ENCODE measurements at places on chromosomes 4 and X. TPM values are rescaled to one million over a fixed set of nuclear protein-coding genes. Genes with fewer than 3 reads are reported as not detected.
A peak's percentile ranks its signal among the peaks of the same experiment; 100 is the strongest.

GRCh38 chr4:38788317-38788716 is 5.5 kb upstream of the TLR10 start:
- no peak for DNase-seq

GRCh38 chr4:122824616-122825015 is 2.0 kb upstream of the FGF2 start:
- DNase-seq, result no peak

DNA sequence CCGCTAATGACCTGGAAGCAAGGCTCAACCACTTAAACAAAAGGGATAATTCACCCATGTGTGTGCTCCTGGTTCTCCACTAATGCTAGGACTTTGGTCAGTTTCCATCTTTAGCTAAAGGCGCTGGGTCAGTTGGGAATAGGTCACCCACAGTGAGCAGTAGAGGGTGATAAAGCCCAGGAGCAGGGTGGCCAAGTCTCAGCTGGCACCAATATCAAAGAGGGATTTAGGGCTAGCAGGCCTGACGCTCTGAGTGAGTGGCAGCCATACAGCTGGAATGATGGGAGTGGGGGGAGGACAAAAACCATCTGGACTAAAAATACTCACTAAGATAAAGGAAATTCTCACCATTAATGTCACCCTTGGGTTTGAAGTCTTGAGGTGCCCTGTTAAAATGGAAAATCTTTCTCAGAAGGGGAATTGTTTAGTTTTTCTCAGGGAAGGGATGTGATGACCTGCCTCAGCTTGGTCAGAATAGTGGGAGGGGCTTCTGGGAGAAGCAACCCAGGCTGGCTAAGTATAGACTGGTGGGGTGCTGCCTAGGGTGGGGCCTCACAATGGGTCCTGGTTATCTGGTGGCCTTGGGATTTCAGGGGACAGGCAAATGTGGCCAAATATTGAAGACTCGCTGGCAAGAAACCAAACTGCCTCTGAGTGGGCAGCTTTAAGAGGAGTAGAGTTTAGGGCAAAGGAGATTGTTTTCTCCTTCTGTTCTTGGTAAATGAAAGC is 47.1 kb downstream of the TSC22D3 start:
- DNase-seq, result no peak

GRCh38 chr4:1014291-1015167 is 3.1 kb downstream of the FGFRL1 start:
- DNase-seq, result no peak

DNA sequence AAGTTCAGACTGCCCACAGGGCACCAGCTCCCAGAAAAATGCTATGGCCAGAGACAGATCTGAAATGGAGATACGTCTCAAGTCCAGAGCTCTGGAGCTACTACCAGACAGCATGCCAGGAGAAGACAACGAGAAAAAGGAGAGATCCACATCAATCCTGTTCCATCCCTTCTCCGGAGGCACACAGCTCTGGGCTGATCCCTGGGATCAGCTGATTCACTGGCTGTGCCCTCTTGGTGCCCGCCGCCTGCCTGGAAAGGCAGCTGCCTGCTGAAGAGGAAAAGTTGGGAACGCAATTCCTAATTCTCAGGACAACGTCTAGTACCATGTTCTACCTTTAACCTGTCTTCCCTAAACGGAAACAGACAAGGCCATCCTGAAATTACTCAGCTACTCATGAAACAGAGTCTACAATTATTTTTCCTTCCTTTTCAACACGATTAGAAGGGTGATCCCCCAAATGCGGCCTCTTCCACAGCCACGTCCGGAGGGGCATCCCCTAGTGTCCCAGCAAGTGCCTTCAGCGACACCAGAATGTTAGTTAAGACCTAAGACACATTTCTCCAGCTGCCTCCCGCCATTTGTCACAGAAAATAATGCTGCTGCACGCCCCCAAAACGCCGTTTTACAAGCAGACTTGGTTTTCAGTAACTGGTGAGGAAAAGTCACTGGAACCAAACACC is 2.4 kb downstream of the ZFYVE28 start:
- no peak for DNase-seq

- DNase-seq, result no peak
Observed at GRCh38 chr4:68193194-68193593, 52.3 kb downstream of the TMPRSS11B start.

GRCh38 chrX:1493412-1493811 is 40.7 kb upstream of the ASMTL start:
- DNase-seq, result no peak

DNA sequence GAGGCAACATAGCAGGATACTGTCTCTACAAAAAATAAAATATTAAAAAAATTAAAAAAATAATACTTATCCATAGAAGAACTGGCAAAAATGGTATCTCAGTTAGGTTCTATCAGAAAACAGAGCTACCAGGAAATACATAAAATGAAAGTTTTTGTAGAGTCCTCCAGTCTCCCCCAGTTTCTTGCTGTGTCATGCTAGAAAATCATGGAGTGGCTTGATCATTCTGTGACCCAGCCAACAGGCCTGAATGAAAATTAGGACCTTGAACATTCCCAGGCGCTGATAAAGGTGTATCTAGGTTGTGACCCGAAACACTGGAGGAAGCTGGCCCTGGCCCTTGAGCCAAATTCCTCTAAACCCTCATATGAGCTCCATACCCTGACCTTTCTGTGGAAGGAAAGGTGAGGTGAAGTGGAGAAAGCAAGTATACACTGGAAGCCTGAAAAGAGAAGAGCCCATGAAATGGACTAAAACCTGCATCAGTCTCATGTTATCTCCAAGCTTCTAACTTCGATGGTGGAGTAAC is 652 bp downstream of the SMIM9 start:
- DNase-seq, result no peak

GRCh38 chr4:104967034-104967401 is 179.7 kb upstream of the TET2 start:
- peak; percentile 44 for DNase-seq

DNA sequence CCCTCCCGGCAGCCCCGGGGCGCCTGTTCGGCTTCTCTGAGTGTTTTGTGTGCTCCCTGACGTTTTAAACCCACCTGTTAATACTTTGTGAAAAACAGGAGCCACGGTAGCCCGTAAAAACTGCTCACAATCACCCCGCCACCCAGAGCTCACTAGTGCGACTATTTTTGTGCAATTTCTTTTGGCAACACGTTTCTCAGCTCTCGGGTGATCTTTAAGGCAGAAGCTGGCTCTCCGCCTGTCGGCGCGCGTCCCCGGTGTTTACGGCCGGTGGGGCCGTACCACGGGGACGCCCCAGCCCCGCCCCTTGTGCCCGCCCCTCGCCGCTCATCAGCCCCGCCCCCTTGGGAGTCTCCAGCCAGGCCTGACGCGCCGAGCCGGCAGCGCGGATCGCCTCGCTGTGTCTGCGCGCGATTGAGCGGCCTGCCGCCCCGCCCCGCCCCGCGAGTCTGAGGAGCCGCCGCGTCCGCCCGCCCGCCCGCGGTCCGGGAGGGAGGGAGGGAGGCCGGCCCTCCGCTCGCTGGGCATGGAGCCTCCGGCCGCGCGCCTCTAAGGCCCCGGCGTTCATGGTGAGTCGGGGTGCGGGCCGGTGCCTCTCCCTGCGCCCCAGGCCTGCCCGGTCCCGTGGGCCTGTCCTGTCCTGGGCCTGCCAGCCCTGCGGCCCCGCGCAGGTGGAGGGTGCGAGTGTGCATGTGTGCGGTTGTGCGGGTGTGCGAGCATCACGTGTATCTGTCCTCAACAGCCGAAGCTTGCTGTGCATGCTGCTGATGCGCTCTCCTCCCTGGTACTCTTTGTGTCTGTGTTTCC is 56.2 kb upstream of the TADA2B start:
- DNase-seq, result peak; percentile 96

- no peak for DNase-seq
Observed at GRCh38 chrX:72002875-72003274, 92.2 kb downstream of the NHSL2 start.

- no peak for DNase-seq
Observed at GRCh38 chr4:37748485-37748884, 62.3 kb upstream of the RELL1 start.

Gene EFHC2
- 4.3 TPM for total RNA-seq

Gene FRMPD4
- not detected for total RNA-seq

Gene KLHL13
- total RNA-seq, result not detected

Measured in PC-9 (cell line).